ENCODE measurements at places on chromosomes 11 and 22.

GRCh38 chr11:108125096-108125495 lies 3.7 kb downstream of the ACAT1 start:
- no peak for DNase-seq

DNA sequence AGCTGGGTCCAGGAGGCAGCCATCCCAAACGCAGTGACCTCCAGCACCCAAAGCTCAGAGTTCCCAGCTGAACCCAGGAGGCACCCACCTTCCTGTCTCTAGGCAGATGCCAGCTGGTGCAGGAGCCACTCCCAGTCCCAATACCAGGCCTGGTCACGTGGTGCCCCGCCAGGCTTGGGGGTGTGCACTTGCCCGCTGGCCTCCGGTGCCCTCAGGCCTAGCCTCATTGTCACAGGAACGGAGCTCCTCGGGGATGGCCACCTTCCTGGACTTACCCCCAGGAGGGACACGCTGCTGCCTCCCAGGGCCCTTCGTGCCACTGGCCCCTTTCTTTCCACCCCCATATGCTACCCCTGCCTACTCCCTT lies 4.6 kb downstream of the BID start:
- DNase-seq, result no peak

DNA sequence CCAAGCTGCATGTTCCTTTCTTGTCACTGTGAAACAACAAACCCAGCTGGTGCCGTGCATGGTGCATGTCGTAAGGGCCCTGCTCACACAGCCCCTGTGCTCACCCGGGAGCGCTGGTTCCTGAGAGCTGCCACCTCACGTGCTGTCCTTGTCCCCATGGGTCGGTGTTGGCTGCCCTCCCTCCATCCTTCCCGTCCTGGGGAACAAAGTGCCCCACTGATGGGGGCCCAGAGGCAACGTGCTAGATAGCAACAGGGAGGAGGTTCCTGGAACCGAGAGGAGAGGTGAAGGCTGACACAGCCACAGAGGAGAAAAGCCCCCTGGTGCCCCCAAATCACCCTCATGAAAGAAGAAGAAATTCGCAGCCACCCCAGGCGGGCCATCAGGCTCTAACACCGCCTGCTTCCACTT lies 56.6 kb upstream of the SLC22A12 start:
- no peak for DNase-seq

- DNase-seq, result no peak
Observed at GRCh38 chr11:102685338-102685737, 20.2 kb downstream of the MMP27 start.

DNA sequence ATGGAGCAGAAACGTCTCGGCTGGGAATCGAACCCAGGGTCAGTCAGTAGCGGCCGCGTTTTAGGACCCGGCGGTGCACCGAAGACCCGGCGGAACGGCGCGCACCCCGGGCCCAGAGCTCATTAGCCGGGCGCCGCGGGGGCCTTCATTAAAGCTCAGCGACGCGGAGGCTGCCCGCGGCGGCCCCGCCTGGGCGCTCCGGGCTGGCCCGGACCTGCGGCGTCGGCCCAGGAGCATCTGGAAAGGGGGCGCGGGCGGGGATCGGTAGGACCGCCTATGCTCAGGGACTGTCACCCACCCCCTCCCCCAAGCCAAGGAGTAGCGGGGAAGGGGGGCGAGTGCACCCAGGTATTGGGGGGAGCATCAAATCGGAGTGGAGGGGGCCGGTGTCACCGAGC lies 52.2 kb downstream of the CYTH4 start:
- no peak for DNase-seq

DNA sequence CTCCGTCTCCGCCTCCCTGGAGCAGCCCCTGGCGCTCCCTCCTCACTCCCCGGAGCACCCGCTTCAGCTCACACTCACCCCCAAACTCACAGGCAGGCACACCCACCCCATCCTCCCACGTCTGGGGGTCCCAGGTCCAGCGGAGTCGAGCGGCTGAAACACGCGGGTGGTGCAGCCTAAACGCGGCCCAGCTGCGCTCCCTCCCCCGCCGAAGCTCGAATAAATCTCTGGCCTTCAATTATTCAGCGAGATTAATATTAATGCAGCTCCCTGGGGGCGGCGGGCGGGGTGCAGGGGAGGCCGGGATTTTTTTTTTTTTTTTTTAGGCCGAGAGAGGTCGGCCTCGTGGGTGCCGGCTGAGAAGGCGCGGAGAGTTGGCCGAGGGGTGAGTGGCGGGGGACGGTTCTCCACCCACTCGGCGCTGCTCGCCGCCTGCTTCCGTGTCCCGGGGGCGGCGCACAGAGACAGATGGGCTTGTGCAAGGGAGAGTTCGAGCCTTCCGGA lies 524 bp upstream of the SLC1A2 start:
- peak; percentile 82 for DNase-seq

DNA sequence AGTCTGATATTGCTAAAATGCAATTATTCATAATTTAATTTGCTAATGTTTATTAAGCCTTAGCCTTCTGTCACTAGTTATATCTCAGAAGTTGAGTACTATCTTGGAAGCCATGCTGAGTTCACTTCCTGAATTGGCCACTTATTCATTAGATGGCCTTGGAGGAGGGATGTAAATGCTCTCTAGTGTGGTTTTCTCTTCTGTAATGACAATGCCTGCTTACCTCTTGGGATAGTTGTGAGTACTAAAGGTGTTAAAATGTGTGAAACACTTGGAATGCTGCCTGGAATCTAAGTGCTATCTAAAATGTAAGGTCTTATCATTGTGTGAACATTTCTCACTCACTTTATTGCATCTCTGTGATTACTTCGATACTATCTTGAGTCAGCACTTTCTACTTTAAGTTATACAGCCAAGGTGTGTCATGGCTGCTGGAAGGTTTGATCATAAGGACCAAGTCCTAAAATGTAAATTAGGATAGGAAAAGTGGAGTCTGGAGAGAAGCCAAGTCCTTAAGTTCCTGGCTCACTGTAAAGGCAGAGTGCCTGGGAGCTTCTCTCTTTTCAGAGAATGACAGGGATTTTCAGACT lies 12.4 kb downstream of the GLYATL2 start:
- no peak for DNase-seq

GRCh38 chr22:31241200-31241599 lies 29.1 kb downstream of the LIMK2 start:
- no peak for DNase-seq

DNA sequence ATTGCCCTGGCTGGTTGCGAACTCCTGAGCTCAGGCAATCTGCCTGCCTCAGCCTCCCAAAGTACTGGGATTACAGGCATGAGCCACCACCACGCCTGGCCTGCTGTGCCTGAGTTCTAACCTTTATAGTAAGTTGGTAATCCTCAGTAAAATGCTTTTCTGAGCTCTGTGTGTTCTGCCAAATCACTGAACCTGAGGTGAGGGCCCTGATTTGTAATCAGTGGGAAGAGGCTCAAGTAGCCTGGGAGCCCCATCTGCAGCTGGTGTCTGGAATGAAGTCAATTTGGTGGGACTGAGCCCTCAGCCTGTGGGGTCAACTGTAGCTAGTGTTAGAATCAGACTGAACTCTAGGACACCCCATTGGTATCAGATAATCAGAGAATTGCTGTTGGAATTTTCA lies 72.6 kb upstream of the PARVG start:
- peak; percentile 83 for DNase-seq

DNA sequence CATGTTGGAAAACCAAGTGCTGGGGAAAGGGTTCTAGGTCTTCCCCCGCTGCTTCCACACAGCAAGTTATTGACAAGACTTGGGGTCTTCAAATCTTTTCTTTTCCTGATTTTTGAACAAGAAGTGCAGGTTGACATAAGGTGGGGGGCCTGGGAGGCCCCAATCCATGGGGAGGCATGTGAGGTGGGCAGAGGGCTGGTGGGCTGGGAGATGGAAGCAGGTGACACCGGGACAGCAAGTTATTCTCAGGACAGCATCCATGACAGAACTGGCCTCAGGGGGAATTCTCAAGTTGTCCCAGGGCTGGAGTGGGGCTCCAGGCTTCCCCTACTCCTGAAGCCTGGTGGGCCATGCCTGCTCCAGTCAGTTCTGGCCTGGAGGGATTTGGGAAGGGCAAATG lies 5.5 kb downstream of the FGF19 start:
- DNase-seq, result no peak

- DNase-seq, result no peak
Observed at GRCh38 chr11:85803303-85803702, 7.6 kb downstream of the SYTL2 start.

DNA sequence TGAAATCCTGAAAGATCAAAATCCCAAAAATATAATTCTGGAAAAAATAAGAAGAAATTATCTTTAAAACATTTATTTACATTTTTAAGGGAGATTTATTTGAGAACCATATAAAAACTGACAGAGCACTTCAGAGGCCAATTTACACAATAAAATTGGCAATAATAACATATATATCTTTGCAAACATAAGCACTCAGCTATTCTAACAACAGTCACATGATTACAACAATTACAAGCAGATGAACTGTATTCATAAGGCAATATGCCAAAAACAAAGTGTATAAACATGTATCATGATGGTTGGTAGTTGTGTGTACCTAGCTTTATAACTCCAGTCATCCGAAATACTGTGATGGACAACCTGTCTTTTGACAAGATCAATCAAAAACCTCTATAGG lies 17.7 kb upstream of the RASSF10 start:
- no peak for DNase-seq

GRCh38 chr11:12680246-12680939 lies 6.2 kb downstream of the TEAD1 start:
- DNase-seq, result peak; percentile 92

- DNase-seq, result no peak
Observed at GRCh38 chr11:121464352-121464946, 11.7 kb upstream of the SORL1-AS1 start.

DNA sequence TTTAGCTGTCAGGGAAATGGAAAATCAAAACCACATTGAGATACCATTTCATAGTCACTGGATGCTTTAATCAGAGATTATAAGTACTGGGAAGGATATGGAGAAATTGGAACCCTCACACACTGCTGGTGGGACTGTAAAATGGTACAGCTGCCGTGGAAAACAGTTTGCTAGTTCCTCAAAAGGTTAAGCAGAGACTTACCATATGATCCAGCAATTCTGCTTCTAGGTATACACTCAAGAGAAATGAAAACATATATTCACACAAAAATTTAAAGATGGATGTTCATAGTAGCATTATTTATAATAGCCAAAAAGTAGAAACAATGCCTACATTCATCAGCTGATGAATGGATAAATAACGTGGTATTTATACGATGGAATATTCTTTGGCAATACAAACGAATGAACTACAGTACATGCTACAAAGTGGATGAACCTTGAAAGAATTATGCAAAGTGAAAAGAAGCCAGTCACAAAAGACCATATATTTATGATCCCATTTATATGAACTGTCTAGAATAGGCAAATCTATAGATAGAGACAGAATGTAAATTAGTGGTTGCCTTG lies 23.0 kb downstream of the RNF121 start:
- DNase-seq, result no peak

- peak; percentile 76 for DNase-seq
Observed at GRCh38 chr22:36369922-36370791, 17.6 kb downstream of the MYH9 start.

- no peak for DNase-seq
Observed at GRCh38 chr11:34996958-34997357, 80.5 kb downstream of the PDHX start.

DNA sequence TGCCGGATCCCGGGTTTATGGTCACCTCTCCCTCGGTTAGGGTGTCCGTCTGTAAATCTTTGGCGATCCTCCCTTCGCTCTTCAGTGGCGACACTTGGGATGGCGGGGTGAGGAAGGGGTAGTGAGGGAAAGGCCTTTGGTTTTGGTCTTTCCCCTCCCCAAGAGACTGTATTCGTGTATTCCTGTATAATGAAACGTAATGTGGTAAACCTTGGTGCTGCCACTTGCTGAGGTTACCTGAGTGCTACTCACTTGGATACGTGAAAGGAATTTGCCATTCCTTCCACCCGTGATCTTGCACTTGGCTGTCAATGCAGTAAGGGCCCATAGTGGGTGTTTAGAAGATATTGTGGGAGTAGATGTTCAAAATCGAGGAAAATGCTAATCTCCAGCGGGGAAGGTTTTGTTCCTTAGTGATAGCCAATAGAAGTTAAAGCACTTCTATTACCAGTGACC lies 578 bp upstream of the NUP160 start:
- DNase-seq, result no peak

- no peak for DNase-seq
Observed at GRCh38 chr11:74842967-74843366, 94.3 kb downstream of the RNF169 start.

- no peak for DNase-seq
Observed at GRCh38 chr11:75831915-75832502, 17.0 kb downstream of the UVRAG start.

DNA sequence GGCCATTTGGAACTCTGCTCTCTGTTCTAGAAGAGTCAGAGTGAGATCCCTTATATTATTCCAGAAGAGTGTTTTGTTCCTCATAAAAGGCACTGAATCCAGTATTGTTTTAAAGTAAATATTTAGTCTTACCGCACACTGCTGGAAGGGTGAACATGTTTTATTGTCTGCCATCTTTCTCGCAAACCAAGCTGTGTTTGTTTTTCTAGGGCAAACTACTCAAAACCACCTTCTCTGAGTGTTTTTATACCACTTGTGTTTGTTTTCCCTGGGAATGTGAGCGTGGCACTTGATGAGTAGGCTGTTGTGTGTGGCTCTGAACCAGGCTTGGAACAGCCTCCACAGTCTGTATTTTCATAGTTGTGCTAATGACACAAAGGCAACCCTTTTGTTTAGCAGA lies 89.8 kb downstream of the DBX1 start:
- DNase-seq, result no peak

DNA sequence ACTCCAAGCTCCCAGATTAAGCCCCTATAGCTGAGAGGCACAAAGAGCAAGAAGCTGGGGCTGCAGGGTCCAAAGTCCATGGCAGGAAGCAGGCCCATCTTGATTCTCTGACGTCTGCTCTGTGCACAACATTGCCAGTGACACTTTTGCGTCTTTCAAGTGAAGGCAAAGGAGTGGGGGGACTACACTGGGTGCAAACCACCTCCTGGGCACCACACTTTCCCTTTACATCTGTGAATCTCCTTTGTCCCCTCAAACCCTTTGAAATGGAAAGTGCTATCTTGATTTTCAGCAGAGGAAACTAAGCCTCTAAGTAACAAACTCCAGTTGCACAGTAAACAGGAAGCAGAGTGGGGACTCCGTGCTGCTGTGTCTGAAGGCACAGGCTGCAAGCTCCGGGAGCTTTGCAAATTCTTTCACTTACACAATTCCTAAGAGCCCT lies 428.0 kb downstream of the LARGE1 start:
- DNase-seq, result no peak

DNA sequence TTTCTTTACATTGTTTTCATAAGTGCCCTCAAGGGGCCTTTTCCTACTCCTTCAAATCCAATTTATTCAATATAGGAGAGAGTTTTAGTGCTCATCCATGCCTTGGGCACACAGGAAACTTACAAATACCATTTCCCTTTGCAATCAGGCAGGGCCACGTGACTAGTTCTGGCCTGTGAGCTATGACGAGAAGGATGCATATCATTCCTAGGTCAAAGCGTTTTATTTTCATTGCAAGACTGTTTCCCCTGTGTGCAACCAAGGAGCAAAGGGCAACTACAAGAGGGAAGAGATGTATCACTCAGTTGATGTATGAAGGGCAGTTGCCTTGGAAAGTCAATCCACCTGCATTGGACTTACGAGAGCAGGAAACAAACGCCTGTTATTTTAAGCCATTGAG lies 1.9 kb upstream of the TRAF6 start:
- no peak for DNase-seq

GRCh38 chr11:69911310-69912160 lies 92.3 kb upstream of the FGF3 start:
- DNase-seq, result no peak

GRCh38 chr11:3375552-3375951 lies 3.4 kb downstream of the ZNF195 start:
- no peak for DNase-seq
